ENCODE measurements at places on chromosomes 4 and X.

DNA sequence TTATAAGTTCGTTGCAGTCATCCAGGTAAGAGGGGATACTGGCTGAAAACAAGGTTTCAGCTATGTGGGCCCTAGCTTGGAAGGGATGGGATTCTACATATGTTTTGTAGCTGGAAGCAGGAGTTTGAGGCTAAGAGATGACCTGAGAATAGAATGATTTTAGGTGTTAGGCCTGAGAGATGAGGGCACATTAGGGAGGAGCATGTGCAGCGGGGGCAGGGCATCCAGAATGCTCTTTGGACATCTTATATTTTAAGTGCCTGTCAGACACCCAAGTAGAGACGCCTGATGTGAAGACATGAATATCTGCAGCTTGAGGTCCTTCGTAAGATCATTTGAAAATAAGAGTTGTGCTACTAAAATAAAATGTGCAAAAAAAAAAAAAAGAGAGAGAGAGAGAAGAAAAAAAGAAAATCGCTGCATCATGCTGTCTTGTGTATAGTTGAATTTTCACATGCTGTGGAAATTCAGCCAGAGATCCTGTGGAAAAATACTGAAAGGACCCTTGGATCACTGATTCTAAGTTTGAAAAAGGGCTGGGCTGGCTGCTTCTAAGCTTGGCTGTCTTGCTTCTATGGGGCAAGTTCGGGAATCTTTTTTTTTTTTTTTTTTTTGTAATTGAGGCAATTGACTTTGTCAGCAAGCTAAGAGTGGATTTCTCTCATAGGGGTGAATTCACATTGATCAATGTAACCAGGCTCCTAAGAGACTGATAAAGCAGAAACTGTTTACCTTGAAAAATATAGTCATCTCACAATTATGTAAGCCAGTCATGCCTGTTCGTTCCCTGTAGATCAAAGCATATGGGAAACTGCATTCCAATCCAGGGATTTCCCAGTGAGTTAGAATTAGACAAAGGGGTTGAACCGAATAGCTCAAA is 341.0 kb upstream of the GATB start:
- DNase-seq = no peak

- DNase-seq = no peak
Measured at GRCh38 chrX:32496671-32497070, 714.7 kb downstream of the DMD start.

DNA sequence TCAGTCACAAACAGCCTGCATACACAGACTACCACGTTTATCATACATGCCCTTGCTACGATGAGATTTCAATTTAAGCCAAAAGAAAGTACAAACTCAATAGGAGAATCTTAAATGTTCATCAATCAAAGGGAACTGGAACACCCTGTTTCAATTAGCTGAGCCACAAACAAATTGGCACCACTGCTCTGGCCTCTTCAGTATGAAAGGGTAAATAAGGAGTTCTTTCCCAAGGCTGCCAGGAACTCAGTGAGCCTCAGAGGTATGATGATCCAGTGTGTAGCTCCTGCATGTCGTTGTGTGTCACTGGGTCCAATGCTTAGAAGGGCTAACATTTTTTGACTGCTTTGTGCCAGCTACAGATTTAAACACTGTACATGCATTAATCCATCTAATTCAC is 5.4 kb downstream of the RNF150 start:
- DNase-seq = no peak

DNA sequence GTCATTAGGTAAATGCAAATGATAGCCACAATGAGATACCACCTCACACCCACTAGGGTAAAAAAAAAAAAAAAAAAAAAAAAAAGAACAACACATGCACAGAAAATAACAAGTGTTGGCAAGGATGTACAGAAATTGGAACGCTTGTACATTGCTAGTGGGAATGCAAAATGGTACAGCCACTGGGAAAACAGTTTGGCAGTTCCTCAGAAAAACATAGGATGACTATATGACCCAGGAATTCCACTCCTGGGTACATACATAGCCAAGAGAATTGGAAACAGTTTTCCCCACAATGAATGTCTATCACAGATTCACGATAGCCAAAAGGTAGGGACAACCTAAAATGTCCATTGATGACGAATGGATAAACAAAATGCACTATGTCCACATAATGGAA is 161.3 kb upstream of the MAMLD1 start:
- DNase-seq = no peak

- DNase-seq = no peak
Measured at GRCh38 chr4:181896614-181897013, 346.6 kb upstream of the TENM3 start.

- DNase-seq = no peak
Measured at GRCh38 chrX:3567686-3568085, 145.8 kb downstream of the PRKX start.

DNA sequence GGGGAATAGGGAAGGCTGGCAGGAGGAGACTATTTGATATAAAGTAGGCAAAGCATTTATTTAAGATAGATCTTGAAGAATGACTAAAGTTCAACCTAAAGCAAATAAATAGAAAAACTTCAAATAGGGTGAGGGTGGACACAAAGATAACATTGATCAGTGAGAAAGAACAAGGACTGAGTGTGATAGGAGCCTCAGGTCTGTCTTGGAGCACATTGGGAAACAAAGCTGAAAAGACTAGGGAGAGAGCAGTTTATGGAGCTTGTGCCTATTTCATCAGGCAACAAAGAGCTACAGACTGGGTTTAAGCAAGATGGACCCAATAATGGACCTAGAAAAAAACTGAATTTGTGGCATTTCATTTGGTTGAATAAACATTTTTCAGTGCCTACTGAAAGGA is 425.6 kb downstream of the SMARCA1 start:
- DNase-seq = no peak

- no peak for DNase-seq
Measured at GRCh38 chrX:16143968-16144367, 20.6 kb downstream of the GRPR start.

- DNase-seq = no peak
Measured at GRCh38 chrX:19195243-19195610, 73.0 kb upstream of the ADGRG2 start.

All from activated CD4-positive, alpha-beta T cell treated with anti-CD3 and anti-CD28 coated beads for 48 hours (primary cell).